NCI-H187 (cell line): ENCODE measurements at places on chromosomes 16 and 17.
A peak's percentile ranks its signal among the peaks of the same experiment; 100 is the strongest.

- no peak for DNase-seq
Observed at GRCh38 chr16:652454-653305, 3.5 kb downstream of the WDR90 start.

DNA sequence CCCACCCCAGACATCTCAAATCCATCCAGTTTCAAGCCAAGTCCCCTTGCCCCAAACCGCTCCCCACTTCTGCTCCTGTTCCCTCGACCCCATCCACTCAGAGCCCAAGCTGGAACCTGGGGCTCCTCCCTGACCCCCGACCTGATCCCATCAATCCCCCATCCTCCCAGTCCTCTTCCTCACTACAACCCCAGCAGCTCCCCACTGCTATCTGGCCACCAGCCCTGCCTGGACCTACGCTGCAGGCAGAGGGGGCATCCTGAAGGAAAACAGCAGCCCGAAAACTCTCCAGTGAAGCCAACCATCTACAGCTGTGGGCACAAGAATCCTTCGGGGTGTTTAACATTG is 3.9 kb downstream of the FDXR start:
- DNase-seq, result no peak

DNA sequence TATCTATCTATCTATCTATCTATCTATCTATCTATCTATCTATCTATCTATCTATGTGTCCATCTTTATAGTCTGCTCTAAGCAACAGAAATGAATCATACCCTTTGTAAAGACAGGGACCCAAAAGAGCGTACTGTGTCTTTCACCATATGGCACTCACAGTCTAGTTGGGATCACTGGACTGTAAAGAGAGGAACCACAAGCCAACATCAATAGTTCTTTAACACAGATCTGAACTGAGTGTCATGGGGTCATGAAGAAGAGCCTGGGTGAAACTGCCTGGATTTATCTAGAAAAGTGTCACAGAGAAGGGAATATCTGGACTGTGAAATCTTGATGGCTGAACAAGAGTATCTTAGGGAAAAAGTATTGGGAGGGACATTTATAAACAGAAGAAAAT is 619.1 kb upstream of the SOX9 start:
- no peak for DNase-seq

- no peak for DNase-seq
Observed at GRCh38 chr16:57341062-57341440, 17.5 kb upstream of the CCL22 start.

DNA sequence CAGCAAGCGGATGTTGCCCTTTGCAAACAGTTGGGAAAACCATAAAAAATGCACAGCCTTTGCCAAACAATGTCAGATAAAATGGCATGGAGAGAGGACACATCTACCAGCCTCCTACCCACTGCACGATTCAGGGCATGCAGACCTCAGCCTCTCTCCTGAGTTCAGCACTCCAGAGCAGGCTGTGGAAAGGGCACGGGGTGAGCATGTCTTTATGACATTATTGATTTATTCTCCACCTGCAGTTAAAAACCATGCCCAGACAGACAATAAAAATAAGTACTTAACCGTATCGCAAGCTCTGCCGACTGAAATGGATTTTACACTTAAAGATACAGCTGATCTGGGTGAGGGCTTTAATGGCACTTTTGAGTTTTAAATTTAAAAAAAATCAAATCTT is 127.1 kb downstream of the MAF start:
- DNase-seq, result peak; percentile 2

DNA sequence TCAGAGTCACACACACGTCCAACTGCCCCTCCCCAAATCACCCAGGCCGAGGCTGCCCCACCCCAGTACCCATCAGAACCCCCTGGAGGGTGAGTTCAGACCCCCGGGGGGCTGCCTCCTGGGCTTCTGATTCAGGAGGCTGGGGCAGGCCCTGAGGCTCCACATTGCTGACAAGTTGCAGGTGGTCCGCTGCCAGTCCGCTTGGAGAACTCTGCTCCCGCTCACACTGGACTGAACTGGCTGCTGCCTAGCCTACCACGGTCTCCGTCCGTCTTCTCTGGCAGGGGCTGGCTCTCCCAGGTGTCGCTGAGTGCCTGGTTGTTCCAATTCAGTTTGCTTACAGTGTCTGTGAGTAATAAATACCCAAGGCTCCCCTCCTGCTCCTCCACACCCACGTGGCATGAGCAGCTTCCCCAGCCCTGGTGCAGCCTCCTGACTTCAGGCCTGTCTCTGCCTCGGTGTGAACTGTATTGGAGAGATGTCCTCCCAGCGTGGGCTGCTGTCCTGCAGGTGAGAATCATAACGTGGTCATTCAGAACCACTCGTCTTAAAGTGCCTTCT is 163.4 kb downstream of the LAT start:
- no peak for DNase-seq

GRCh38 chr16:51388516-51388951 is 237.5 kb upstream of the SALL1 start:
- no peak for DNase-seq

GRCh38 chr17:82813299-82814051 is 26.3 kb downstream of the ZNF750 start:
- no peak for DNase-seq

DNA sequence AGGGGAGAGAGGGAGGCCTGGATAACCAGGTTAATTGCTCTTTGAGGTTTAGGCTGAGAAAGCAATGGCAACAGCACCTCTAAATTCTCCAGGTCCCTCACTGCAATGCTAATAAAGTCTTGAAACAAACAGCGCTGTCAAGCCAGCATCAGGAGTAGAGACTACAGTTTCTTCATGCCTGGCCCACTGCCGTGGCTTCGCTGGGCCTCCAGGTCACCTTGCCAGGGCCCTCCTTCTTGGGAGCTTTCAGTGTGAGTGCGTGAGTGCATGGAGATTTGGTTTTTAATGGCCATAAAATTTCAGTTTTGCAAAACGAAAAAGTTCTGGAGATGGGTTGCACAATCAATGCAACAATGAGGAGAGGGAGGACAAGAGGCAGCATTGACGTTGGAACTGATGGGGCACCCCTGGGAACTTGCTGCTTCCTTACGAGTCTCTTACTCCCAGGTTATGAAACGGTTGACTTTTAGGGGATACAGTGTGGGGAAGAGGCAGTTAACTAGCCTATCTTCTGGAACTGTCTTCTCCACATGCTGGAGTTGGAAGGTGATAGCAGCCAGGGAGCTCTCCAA is 229.4 kb downstream of the XYLT1 start:
- no peak for DNase-seq

DNA sequence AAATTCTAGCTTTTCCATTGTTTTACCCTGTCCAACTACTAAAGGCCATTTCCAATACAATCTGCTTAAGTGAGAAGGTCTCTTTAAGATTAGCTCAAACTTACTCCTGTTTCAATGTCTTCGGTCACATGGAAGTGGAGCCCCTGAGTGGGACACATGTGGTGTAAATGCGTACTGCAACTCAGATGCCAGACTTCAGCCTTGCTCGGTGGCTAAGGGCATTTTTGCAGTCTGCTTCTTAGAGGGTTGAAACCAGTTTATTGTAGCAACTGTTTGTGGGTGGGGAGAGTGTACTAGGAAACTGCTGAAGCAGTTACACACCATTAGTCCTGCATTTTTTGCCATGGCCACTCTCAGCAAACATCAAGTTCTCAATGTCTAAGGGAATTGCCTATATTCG is 140.6 kb downstream of the PARN start:
- DNase-seq, result no peak

- no peak for DNase-seq
Observed at GRCh38 chr17:52027620-52028295, 130.8 kb downstream of the CA10 start.

DNA sequence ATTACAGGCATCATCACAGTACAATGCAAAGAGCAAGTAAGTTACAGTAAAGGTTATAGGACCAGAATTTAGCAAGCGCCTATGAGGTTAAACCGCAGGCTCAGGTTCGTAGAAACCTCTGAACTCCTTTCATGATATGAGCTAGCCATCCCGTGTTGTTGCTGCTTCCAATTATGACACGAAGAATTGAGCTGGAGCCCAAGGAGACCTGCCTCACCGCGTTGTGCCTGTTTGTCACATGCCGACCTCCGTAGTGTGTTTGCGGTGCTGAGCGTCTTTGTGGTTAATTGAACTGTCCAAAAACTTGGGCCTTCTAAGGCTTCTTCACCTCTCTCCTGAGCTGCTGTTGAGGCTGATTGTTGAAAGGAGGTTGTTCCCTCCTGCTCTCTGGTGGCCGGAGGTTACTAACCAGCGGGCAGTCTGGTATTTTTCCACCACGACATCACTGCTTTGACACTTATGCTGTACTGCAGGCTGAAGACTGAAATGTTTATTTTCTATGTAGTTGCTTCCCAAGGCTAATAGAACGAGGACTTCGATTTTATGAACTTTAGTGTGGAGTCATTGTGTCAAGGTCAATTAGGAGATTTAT is 67.5 kb downstream of the SEC14L1 start:
- no peak for DNase-seq

DNA sequence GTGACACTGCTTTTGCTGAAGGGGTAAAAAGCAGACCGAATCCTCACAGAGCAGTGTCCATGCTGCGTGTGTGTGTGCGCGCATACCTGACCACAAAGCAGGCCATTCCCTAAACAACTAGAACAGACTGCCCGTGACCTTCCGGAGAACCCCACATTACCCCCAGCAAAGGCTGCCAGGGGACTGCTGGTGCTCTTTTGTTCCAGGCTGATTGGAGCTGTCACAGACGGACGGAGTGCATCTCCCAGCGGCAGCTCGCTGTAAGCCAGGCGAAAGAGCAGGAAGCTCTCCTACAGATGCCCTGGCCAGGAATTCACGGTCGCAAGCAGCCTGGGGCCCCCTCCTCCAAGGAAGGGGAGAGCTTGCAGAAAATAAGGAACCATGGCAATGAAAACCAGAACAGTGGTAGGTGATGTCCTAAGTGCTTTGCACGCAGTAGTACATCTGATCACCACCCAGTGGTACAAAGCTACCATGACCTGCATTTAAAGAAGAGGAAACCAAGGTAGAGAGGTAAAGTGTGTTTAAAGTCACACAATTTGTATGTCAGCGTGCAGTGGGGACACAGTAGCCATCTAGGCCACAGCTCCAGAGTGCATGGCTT is 153.4 kb upstream of the DYNLRB2 start:
- no peak for DNase-seq

GRCh38 chr17:19539841-19540311 is 6.2 kb downstream of the SLC47A1 start:
- DNase-seq, result no peak

DNA sequence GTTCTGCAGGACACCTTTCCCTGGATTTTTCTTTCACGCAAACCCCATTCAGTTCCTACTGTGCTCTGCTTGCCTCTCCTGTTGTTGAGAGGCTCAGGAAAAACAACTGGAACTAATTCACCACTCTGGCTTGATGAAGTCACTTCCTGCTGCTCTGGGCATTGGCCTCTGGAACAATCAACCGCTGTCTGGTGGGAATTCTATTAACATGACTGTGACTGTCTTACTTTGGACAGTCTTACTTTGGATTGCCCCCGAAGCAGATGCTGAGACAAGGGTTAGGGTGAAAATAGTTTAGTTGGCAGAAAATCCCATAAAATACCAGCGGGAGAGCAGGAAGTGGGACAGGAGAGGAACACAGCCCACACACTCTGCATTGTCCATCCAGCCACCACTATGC is 90.0 kb upstream of the HSBP1 start:
- DNase-seq, result no peak

DNA sequence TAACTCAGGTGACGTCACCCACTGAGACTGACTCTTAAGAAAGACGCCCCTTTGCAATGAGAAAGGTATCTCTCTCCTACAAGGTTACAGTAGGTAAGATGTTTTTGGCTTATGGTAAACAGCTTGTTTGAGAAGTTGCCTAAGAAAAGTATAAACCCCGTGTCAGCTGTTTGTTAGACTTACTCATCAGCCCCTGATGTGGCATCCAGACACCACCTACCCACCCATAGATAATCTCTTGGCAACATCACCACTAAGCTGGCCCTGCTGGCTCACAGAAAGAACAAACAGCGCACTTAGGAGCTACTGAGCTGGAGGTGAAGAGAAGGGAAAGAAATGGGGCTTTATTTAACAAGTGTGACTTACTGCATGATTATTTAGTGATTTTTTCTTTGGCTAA is 121.0 kb downstream of the PARN start:
- no peak for DNase-seq

GRCh38 chr16:83743241-83743640 is 64.5 kb upstream of the HSBP1 start:
- no peak for DNase-seq

- DNase-seq, result no peak
Observed at GRCh38 chr16:66245072-66245471, 121.4 kb upstream of the CDH5 start.

GRCh38 chr17:40415390-40415789 is 2.3 kb downstream of the TOP2A start:
- no peak for DNase-seq

DNA sequence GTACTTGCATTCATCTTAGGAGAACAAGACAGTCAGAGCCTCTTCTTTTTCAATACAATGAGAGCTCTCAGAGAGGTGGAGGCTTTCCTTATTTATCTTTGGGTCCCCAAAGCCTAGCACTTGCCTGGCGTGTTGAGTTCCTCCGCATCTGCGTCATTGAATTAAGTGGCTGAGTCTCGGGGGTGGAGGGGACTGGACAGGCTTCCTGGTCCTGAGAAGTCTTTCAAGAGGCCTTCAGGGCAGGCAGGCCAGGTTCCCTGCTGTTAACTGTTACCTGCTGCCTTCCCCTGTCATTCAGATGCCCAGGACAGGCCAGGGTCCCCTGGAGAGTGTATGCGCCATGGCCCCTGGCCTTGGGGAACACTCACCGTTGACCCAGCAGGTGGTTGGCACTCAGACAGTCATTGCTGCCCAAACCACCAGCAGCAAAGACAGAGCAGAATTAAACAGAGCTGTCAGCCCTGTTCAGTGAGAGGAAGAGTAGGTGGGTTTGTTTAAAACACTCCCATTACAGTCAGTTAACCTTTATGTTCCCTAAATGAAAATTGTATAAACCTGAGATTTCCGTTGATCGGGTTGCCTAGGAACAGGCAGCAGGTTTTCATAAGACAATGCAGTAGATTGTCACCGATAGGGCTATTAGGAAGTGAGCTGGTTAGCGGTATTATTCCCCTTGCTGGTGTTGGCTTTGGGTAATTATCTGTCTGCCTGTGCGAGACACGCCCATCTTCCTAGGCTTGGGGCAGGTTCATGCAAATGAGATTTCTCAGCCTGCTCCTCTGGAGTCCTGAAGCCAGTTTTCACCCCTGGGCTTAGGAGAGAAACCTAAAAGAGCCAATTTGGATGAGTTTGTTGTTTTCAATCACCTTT is 132.7 kb downstream of the CCDC182 start:
- DNase-seq, result no peak

GRCh38 chr16:79836144-79836543 is 235.6 kb upstream of the MAF start:
- no peak for DNase-seq
